ENCODE measurements at places on chromosomes 6 and 20.

- no peak for DNase-seq
These were observed 337.4 kb downstream of the GRIK2 start for GRCh38 chr6:101730954-101731353.

DNA sequence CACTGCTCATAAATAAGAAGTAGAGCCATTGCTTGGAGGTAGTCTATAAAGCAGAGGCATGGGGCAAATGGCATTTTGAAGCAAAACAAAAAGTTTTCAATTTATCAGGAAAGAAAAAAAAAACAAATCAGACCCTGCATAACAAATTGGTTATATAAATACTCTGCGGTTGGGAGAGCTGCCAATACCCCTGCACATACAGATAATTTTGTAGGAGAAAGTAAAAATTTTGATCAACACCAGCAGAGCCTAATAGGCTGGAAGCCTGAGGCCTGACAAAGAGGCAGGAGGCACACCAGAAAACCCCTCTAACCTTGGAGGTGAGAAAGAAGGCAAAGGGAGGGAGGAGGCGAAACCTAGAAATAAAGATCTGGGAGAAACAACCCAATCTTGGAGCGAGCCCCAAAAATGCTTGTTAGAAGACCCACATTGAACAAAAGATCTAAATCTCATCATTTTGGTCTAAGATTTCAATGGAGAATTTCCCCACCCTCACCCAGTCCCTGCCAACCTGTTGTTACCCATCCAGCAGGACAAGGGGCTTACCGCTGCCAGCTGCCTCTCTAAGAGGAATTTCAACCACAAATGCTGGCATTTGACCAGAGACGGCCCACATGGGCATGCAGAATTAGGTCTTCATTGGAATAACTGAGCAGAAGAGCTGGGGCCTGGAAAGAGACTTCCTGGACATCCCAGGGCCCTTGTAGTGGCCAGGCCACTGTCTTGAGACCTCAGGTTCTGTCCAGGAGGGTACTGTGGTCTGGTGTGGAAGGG is 28.4 kb downstream of the FOXA2 start:
- DNase-seq: no peak

GRCh38 chr20:43919686-43920403 is 5.2 kb downstream of the TOX2 start:
- peak; percentile 46 for DNase-seq

- DNase-seq: no peak
These were observed 164.2 kb downstream of the JARID2 start for GRCh38 chr6:15410126-15410391.

- DNase-seq: no peak
These were observed 158.0 kb downstream of the SCP2D1 start for GRCh38 chr20:18971574-18971973.

DNA sequence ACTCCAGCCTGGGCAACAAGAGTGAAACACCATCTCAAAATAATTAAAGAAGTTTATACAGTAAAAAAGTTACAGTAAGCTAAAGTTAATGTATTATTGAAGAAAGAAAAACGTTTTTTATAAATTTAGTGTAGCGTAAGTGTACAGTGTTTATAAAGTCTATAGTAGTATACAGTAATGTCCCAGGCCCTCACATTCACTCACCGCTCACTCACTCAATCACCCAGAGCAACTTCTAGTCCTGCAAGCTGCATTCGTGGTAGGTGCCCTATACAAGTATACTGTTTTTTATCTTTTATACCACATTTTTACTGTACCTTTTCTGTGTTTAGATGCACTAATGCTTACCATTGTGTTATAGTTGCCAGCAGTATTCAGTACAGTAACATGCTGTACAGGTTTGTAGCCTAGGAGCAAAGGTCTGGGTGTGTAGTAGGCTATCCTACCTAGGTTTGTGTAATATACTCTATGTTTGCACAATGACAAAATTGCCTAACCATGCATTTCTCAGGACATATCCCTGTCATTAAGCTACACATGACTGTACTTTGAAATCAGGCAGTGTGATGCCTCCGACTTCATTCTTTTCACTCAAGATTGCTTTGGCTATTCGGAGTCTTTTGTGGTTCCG is 16.7 kb downstream of the MGME1 start:
- DNase-seq: no peak

GRCh38 chr6:133340557-133340956 is 99.4 kb downstream of the EYA4 start:
- no peak for DNase-seq

DNA sequence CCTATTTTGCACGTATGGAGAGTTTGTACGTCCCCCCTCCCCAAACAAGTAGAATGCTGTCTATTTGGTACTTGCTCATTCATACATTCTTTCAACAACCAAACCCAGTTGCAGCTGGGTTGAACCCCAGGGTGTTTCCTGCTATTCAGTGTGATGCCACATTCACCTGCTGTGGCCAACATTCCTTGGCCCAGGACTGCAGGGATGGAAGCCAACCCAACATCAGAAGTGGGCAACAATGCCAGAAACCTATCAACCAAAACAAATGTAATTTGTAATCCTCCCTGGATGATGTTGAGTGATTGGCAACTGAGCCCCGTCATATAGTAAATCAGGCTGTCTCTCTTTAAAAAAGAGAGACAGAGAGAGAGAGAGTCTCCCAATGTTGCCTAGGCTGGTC is 8.9 kb downstream of the NT5E start:
- DNase-seq: no peak

GRCh38 chr6:159068904-159069578 is 24.2 kb upstream of the TAGAP start:
- no peak for DNase-seq

DNA sequence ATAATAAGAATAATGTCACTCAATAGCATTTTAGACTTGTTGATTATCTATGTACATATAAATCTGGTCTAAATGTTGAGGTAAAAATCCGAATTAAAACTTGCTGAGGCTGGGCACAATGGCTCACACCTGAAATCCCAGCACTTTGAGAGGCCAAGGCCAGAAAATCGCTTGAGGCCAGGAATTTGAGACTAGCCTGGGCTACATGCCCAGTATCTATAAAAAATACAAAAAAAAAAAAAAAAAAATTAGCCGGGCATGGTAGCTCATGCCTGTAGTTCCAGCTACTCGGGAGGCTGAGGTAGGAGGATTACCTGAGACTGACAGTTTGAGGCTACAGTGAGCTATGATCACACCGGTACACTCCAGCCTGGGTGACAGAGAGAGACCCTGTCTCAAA is 34.2 kb upstream of the SUPT3H start:
- no peak for DNase-seq

DNA sequence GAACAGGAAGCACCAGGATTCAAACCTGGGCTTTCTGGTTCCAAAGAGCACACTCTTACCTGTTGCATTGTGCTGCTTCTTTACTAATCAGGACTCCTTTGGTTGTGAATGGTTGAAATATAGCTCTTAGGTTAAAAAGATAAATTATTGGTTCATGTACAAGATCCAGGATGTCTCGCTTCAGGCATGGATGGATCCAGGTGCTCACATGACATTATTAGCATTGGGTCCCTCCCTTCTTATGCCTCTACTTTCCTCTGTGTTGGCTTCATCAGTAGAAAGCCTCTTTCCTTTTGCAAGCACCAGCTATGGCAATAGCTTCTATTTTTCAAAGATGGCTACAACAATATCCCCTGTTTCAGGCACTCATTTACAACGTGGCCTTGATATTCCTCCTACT is 217.7 kb upstream of the SULF2 start:
- DNase-seq: no peak

- DNase-seq: no peak
These were observed 35.5 kb upstream of the AFDN start for GRCh38 chr6:167791091-167791779.

DNA sequence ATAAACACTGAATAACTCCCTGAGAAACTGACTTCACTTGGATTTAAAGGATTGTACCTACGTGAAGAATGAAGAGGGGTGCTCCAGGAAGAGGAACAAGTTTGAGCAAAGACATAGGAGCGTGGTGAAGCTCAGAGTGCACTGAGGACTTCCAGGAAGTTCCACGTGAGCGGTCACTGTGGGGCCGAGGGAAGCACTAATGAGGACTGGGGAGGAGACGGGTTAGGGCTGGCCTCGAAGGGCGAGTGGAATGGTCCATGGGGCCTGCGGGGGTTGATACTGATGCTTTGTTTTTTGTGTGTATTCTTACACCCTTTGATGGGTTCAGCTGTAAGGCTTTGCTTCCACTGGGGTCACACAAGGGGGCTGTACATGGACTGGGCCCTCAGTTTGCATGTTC is 91.9 kb downstream of the CDH4 start:
- DNase-seq: no peak

DNA sequence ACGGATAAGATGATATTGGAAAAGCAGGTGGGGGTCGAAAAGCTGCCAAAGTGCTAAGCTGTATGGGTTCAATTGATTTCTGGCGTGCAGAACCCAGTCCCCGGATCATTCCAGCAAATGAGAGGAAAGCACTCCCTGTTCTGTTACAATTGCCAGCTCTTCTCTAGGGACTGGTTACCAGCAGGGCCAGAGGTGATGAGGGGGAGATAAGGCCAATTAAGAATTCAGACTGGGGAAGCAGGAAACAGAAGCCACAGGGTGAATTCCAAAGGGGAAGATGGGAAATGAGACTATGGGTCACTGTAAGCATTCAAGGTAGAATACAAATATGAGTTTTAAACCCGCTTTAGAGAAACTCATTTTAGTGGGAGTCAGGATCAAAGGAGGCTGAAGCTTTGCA is 349.4 kb upstream of the MAP3K7 start:
- DNase-seq: no peak

DNA sequence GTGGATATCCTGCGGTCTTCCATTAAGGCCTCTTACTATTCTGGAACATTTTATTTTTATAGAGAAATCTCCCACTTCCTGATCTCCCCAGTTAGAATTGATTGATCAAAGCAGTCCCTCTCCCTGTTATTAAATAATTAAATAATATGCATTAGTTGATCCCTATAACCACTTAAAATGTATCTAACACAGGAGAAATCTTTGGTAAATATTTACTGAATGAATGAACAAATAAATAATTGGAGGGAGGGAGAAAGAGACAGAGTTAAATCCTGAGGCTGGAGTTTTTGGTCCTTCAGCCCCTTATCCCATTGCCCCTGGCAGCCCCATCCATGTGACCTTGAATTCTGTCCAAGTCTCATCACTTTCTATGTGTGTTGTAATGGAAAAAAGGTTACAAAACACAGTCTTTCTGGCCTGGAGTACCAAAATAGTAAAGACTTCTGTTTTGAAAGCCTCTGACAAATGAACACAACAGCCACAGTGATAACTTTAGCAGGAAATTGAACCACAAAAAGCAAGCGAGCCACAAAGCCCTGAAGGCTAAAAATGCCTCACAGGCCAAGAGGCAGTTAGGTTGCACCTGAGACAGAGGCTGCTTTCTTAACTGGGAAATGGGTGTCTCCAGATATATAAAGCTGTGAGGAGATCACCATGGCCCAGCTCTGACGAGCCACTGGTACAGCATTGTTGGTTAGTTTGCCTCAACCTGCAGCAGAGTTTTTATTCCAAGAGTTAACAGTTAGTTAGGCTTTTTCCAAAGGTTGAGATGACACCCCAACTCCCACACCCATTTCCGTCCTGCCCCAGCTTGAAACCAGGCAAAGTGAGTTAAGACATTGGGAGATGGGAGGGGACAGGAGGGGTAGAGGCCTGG is 11.3 kb downstream of the NT5E start:
- DNase-seq: no peak

DNA sequence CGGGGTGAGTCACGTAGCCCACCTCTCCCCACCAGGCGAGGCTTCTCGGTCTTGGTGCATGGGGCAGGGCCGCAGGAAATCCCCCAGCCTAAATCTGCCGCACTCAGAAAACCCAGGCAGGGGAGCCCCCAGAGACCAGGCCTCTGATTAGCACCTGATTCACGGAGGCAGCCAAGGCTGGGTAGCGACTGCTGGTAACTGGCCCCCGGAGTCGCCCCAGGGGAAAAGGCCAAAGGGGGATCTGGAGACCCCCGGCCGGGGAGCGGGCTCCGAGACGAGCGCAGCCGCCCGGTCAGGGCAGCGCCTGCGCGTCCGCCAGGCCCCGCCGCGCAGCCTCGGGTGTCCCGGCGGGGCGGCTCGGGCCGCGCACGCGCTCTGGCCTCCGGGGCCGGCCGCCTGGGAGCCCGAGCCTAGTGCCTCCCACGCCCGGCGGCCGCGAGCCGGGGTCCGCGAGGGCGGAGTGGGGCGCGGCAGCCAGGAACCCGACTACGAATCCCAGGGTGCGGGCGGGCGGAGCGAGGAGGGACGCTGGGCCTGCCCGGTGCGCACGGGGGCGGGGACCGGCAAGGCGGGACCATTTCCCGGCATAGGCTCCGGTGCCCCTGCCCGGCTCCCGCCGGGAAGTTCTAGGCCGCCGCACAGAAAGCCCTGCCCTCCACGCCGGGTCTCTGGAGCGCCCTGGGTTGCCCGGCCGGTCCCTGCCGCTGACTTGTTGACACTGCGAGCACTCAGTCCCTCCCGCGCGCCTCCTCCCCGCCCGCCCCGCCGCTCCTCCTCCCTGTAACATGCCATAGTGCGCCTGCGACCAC is at the start of gene DUSP22:
Gene DUSP22 (plus strand): TSS at position 791 of the 809 bp plus-strand sequence. CDS start 53 bp downstream, outside the sequence.
- DNase-seq: no peak

- DNase-seq: no peak
These were observed 56.4 kb downstream of the CDH4 start for GRCh38 chr20:61308477-61308774.

DNA sequence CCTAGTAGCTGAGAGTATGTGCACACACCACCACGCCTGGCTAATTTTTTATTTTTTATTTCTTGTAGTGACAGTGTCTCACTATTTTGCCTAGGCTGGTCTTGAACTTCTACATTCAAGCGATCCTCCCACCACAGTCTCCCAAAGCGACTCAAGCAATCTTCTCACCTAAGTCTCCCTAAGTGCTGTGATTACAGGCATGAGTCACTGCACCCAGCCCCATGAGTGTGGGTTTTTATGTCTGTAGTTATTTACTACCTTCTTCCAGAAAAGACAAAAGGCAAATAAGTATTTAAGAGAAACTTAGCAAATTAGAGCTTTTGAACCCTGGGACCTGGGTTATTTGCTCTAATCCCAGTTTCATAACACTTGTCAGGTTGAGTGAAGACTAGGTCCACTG is 92.3 kb upstream of the HCRTR2 start:
- DNase-seq: no peak

DNA sequence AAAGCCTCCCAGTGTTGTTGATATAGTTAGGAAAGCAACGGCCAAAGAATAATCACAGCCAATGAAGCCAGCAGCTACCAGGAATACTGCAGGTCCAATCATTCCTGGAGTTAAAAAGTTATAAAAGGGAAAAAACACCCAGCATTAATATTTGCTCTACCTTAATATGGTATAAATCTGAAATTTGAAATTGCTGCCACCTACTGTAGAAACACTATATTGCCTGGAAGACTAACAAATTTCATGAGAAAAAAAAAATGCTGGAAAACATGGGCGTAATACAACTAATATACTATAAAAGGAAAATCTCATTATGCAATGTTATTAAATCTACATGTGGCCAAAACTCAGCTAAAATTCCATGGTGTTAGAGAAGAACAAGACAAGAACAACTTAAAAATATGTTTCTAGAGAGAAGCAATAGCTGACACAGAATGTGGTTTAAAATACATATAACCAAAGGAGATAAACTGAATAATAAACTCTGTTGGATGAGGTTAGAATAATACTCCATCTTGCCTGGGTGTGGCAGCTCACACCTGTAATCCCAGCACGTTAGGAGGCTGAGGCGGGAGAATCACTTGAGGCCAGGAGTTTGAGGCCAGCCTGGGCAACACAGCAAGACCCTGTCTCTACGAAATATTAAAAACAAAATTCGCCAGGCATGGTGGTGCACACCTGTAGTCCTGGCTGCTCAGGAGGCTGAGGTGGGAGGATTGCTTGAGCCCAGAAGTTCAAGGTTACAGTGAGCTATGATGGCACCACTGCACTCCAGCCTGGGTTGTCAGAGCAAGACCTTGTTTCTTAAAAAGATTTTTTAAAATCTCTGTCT is 43.1 kb downstream of the SLC17A5 start:
- DNase-seq: peak; percentile 10

- DNase-seq: peak; percentile 66
These were observed 320.9 kb upstream of the SASH1 start for GRCh38 chr6:148021699-148022098.
